ENCODE measurements at places on chromosomes 1 and 21.
A peak's percentile ranks its signal among the peaks of the same experiment; 100 is the strongest.

DNA sequence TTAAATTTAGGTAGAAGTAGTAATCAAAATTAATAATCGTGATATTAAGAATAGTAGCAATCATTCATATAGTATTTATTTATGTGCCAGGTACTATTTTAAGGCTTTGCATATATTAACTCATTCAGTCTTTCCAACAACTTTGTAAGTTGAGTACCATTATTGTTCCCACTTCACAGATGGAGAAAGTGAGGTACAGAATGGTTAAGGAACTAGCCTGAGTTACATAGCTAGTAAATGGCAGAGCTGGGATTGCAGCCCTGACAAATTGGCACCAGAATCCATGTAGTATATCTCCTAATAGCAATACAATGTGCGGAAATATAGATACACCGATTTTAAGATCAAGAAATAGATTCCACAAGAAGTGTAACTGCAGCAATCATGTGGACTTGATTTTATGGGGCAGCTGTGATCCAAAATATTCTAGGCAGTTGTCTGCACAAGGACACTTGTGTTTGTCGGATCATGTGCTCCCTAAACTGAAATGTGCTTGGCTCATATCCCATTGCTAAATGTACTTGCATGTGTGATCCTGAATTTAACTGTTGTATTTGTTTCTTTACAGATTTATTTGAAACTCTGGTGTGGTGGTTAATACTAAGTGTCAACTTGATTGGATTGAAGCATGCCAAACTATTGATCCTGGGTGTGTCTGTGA is 5.8 kb upstream of the GTF2B start:
- no peak for DNase-seq

DNA sequence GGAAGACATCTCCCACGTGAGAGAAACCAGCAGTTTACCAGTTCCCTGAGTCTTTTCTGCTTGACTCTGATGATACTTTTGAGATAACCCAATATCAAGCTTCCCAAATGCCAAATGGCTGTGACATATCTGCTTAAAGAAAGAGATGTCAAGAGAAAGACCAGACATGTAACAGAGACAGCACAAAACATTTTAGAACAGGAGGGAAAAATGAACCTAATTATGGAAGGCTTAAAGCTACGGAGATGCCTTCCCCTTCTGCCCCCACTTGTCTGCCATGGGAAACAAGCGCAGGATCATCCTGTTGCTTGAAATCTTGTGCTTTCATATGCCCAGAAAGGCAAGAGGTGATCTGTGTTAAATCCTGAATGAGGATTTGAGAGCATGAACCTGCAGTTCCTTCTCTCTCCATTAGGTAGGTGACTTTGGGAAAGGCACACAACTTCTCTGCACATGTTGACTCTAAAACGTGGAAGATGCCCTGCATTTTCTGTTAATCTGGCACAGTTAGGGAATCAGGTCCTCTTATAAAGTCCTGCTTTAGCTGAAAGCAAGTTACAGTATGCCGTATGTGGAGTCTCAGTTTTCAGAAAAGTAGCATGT is 46.7 kb upstream of the MTR start:
- DNase-seq, result no peak

DNA sequence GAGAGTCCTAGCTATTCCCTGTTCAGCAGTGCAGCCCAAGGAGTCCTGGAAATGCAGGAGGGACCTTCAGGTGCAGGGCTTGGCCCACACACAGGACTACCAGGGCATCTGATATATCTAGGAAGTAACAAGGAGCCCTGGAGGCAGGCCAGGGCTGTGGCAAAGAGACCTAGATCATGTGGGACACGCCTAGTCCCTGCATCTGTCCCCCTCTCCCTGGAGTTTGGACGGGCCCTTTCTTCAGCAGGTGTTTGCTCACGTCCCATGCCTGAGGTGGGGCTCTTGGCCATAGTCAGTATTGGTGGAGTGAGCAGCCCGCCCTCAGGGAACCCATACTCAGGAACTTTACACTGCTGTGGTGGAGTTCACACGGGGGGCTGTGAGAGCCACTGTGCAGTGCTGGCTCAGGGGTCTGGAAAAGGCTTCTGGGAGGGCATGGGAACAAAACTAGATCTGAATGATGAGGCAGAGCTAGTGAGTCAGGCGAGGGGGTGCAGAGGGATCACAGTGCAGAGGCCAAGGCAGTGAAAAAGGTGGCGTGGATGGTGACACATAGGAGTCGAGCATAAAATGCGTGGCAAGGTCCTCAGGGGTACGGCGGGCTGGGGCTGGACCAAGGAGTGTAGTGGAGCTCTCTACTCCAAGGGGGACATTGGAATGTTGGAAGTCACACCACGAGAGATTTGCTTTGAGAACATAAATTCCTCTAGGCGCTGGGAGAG is 25.6 kb downstream of the TMEM53 start:
- DNase-seq, result no peak

- no peak for DNase-seq
These were observed 212.8 kb downstream of the DSCAM start for GRCh38 chr21:40634141-40634540.

GRCh38 chr1:9294405-9294773 is 1.7 kb downstream of the SPSB1 start:
- peak; percentile 37 for DNase-seq

All from CD4-positive, alpha-beta T cell treated with Interleukin-4 for 4 hours (primary cell).